ENCODE measurements at places on chromosomes 13 and 19. TPM values are rescaled to one million over a fixed set of nuclear protein-coding genes. Genes with fewer than 3 reads are reported as not detected.

GRCh38 chr13:109989686-109990085 lies 203.3 kb upstream of the IRS2 start:
- H3K4me3 ChIP-seq, result no peak overlapping the region
- no peaks in the 10 kb centered on the region for H3K27me3 ChIP-seq
- DNase-seq, result no peak
- no peaks in the 10 kb centered on the region for H3K4me1 ChIP-seq

LILRB3 gene
- 0.17 TPM for polyA plus RNA-seq

- peak overlapping the region; percentile 55 for H3K4me3 ChIP-seq
- H3K4me1 ChIP-seq, result peaks cover 36% of the 10 kb centered on the region
- peak overlapping the region; percentile 3 for H3K27ac ChIP-seq
- H3K27me3 ChIP-seq, result no peaks in the 10 kb centered on the region
- peak; percentile 15 for DNase-seq
Measured at GRCh38 chr13:40438999-40439797, 227.2 kb downstream of the FOXO1 start.

GRCh38 chr19:913080-913748 lies at the start of gene R3HDM4:
TSS of gene R3HDM4 (minus strand) at chr19:913219. CDS start at chr19:913157, 62 bp downstream.
- peak within 1 kb of the TSS; percentile 69 for H3K4me3 ChIP-seq
- H3K27ac ChIP-seq, result peak within 1 kb of the TSS; percentile 95
- H3K36me3 ChIP-seq, result no peaks in the 10 kb centered on the region
- DNase-seq, result peak; percentile 83
- no peaks in the 10 kb centered on the region for H3K27me3 ChIP-seq

PRX gene
- polyA plus RNA-seq, result 0.55 TPM

GSX1 gene
- not detected for polyA plus RNA-seq

- no peaks in the 10 kb centered on the region for H3K36me3 ChIP-seq
- DNase-seq, result no peak
- H3K4me3 ChIP-seq, result no peak overlapping the region
- no peaks in the 10 kb centered on the region for H3K27me3 ChIP-seq
- H3K4me1 ChIP-seq, result peaks cover 22% of the 10 kb centered on the region
- H3K27ac ChIP-seq, result no peak overlapping the region
Measured at GRCh38 chr19:51252306-51253079, 1.6 kb downstream of the SIGLECL1 start.

DNA sequence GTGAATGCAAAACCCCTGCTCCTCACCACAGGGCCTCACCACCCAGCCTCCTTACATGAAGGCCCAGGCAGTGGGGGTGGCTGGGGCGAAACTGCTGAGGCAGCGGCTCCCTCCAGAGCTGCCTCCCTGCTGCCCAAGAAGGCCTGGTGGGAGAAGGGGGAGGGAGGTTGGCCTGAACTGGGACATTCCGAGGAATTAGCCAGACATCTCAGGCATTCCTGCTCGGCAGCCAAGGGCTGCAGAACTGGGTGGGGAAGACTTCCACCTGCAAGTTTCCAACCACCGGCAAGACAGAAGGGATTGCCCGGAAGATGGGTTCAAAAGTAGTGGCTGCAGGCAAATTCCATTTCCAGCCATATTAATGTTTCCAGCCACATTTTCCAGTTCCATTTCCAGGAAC lies 2.3 kb upstream of the PSPN start:
- H3K4me1 ChIP-seq, result peaks cover 6% of the 10 kb centered on the region
- H3K27me3 ChIP-seq, result no peaks in the 10 kb centered on the region
- H3K4me3 ChIP-seq, result no peak overlapping the region
- no peak for DNase-seq
